CD4-positive, alpha-beta memory T cell (primary cell): ENCODE measurements at places on chromosomes 3 and 15. TPM values are rescaled to one million over a fixed set of nuclear protein-coding genes. Genes with fewer than 3 reads are reported as not detected.
A peak's percentile ranks its signal among the peaks of the same experiment; 100 is the strongest.

Gene NAALADL2
- polyA plus RNA-seq, result not detected

Gene LYSMD2
- 70.8 TPM for polyA plus RNA-seq

Gene DUOXA2
- not detected for polyA plus RNA-seq

Gene PIERCE2
- 0.75 TPM for polyA plus RNA-seq

DNA sequence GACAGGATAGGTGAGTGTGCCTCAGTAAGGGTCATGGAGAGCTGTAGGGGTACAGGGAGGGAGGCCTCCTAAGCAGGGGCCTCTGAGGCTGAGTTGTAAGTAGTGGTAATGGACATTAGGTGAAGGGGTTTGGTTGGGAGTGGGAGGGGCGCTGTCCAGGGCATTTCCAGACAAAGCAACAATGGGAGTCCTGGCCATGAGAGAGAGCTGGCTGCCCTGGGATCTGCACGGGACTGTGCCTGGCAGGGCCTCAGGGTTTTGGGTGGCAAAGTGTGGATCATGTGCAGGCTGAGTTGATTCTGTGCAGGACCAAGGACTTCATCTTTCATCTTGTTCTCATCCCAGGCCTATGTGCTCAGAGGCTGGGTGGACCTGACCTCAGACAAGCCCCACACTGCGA is 4.6 kb downstream of the TTC21A start:
- DNase-seq, result no peak

- peak; percentile 67 for DNase-seq
Measured at GRCh38 chr3:150721285-150722130, 17.8 kb upstream of the ERICH6 start.

GRCh38 chr15:68304589-68305337 is 27.2 kb downstream of the FEM1B start:
- no peak for DNase-seq

DNA sequence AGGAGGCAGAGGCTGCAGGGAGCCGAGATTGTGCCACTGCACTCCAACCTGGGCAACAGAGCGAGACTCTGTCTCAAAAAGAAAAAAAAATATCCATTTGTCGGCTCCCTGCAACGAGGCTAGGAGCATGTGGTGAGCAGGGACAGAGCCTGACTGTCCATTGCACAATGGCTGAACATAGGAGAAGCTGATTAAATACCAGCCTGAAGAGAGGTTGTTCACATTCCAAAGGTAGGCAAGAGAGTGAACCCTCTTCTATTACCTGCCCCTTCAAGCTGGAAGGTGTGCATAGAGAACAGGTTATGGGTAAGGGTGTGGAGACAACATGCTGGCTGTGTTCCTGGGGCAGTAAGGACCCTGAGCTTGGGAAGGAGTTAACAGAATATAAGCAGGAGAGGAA is 78.7 kb downstream of the DAPK2 start:
- no peak for DNase-seq

GRCh38 chr3:97871801-97872524 is 50.2 kb downstream of the CRYBG3 start:
- DNase-seq, result peak; percentile 58

Gene TPRG1
- polyA plus RNA-seq, result 8.2 TPM

Gene FILIP1L
- polyA plus RNA-seq, result not detected

DNA sequence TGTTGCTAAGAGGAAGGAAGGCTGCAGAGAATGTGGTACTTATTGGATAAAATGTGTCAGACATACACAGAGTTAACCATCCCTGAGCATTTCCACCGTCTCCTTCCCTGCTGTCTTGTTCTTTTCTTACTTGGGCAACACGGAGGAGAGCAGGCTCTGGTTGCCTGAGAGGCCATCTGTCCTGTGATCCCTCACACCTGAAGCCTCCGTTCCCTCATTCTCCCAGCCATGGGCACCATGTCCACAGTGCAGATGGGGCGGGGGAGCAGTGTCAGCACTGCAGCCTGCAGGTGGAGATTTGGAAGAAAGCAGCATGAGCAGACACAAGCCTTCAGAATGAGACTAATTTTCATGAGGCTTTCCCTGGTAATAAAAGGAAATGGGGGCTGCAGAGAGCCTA is 133.7 kb downstream of the CHCHD6 start:
- no peak for DNase-seq

- no peak for DNase-seq
Measured at GRCh38 chr3:82143661-82144412, 382.4 kb upstream of the GBE1 start.

- no peak for DNase-seq
Measured at GRCh38 chr3:184423561-184423960, 43.7 kb downstream of the CHRD start.

DNA sequence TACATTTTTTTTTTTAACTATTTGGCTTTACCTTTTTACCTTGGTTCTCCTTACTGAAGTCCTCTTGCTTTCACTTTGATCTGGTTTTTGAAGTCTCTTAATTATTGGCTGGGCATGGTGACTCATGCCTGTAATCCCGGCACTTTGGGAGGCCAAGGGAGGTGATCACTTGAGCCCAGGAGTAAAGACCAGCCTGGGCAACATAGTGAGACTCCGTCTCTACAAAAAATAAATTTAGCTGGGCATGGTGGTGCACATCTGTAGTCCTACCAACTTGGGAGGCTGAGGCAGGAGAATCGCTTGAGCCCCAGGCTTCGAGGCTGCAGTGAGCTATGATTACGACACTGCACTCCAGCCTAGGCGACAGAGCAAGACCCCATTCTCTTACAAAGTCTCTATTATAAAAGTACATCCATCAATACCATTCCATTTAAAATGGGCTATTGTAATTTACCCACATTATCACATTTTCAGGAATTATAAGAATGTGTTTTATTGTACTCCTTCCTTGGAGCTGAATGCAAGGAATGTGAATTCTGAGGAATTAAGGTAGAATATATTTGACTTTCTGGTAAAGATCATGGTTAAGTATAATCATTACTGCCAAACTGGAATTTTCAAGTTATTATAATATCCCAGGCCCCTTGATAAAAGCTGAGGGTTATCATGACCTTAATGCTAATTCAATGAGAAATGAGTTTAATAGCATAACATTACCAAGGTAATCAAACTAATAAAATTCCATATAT is 49.0 kb downstream of the MSL2 start:
- no peak for DNase-seq

DNA sequence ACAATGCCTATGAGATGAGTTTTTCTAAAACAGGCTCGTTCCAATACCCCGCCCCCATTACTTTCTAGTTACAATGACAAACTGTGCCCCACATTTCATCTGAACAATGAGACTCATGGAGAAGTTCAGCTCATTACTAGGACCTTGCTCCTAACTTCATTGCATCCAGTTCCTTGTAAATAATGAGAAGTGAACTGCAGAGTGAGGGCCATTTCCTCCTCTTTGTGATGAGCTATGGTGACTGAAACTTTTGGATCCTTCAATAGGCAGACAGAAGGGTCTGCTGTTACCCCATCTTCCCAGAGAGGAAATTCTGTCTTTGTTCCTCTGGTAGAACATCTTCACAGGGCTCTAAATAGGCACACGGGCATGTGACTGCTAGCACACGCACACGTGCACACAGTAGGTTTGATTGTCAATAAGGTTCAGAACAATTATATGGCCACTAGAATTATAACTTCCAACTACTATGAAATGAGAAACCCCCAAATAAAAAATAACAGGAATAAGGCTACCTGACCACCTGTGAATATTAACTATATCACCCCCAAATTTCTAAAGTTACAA is 51.8 kb downstream of the SERP1 start:
- DNase-seq, result no peak

DNA sequence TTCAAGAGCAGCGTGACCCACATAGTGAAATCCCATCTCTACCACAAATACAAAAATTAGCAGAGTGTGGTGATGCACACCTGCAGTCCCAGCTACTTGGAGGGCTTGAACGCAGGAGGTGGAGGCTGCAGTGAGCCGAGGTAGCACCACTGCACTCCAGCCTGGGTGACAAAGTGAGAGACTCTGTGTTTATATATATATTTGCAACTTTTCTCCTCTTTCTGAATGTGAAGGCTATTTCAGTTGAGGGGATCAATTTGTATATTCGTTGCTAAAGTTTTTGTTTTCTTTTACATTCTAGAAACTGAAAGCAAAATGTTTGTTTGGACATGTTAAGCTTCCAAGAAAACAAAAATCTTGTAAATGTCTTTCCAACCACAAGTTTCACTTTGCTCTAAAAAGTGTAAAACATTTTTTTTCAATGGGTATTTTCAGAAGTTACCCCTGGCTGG is 29.8 kb upstream of the FAM98B start:
- no peak for DNase-seq

Gene AMOTL2
- not detected for polyA plus RNA-seq

Gene COL6A5
- not detected for polyA plus RNA-seq

Gene FSTL1
- not detected for polyA plus RNA-seq
